ENCODE measurements at places on chromosomes 1 and 21.

GRCh38 chr1:33269621-33270020 lies 13.3 kb downstream of the ZNF362 start:
- DNase-seq, result no peak

- DNase-seq, result no peak
Measured at GRCh38 chr1:153882296-153882912, 40.4 kb downstream of the GATAD2B start.

- no peak for DNase-seq
Measured at GRCh38 chr21:37849506-37850102, 66.7 kb downstream of the KCNJ6 start.

DNA sequence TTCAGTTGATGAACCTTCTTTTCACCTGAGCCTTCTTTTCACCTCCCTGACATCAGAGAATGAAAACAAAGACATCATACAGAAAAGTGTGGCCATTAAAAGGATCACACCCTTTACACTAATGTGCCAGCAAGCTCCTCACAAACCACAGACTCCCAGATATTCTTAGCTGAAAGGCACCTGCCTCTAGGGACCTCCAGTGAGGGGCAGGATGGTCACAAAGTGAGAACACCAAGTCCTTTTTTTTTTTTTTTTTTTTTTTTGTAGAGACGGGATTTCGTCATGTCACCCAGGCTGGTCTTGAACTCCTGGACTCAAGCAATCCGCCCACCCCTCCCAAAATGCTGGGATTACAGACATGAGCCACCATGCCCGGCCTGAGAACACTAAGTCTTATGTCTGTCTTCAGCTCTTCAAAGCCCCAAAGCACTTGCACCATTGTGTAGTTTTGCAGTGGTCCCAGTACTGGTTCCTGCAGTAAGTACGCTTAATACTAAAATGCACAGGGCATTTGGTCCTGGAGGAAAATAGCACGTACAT lies 58.2 kb upstream of the LBR start:
- DNase-seq, result no peak

GRCh38 chr1:180094705-180095295 lies 59.9 kb upstream of the QSOX1 start:
- DNase-seq, result no peak

DNA sequence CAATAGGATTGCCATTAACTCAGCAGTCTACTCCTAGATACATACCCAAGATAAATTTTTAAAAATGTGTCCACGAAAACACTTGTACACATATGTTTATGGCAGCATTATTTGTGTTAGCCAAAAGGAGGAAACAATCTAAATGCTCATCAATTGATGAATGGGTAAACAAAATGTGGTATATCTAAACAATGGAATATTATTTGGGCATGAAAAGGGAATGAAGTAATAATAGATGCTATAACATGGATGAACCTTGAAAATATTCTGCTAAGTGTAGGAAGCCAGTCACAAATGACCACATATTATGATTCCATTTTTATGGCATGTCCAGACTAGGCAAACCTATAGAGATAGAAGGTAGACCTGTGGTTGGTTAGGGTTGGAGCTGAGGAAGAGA lies 34.3 kb downstream of the CFHR5 start:
- no peak for DNase-seq

DNA sequence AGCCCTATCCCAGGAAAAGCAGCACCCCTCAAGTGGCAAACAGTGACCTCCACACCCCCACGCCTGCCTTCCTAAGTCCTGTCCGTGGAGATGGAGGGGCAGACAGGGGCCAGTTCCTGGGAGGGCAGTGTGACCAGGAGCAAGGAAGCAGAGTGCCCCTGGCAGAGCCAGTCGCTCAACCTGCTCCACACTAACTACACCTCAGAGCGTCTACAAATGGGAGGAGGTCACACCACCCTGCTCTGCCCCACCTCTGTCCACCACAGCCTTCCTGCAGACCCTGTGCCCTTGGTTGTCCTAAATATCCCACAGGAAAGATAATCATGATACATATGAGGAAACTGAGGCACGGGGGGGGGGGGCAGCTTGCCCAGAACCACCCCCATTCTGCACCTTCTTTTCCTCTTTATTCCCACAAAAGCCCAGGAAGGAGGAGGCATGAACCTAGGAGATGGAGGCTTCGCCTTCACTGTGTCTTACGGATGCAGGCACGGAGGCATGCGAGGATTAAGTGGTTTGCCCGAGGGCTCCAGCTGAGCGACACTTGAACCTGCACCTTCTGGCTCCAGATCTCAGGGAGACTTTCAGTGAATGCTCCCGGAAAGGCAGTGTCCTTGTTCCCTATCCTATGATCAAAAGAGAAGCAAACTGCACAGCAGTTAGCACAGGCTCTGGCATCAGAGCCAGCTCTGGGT lies 42.7 kb upstream of the SELENON start:
- no peak for DNase-seq

DNA sequence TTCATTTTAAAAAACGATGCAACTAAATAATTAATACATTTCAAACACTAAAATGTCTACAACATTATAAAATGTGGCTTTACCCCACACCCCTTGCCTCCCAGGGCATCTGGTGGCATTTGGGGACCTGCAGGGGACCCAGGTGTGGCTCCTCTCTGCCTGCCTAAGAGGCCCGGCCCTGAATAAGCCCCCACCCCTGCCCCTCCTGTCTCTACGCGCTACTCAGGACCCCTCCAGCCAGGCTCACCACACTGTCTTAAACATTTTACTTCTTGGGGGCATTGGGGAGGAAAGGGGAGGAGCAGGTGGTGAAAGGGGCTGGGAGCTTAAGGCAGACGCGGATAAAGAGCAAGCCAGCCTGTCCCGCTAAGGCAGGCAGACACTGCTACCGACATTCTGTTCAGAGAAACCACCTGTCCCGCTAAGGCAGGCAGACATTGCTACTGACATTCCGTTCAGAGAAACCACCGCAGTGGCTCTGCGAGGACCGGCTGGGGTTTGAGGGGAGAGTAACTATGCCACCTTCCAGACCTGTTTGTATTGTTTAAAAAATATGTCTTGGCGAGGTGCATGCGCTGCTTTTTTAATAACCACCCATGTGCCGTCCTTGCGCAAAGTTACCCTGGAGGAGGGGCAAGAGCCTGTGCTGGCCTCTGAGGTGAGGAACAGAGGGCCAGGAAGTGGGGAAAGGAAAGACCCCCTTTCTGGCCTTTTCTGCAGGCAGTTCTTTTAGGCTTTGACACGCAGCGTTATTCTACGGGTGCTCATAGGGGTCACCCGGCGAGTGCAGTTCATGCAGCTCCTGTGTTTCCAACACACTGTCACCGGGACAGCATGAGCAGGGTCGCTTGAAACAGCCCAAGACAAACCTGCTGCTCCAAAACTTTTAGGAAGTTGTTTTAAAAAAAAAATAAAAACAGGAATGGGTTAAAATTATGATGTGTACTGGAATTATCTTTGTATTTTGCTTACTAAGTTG lies 51.3 kb upstream of the RIPK4 start:
- no peak for DNase-seq

- DNase-seq, result peak; percentile 58
Measured at GRCh38 chr1:234722904-234723720, 113.1 kb upstream of the IRF2BP2 start.

DNA sequence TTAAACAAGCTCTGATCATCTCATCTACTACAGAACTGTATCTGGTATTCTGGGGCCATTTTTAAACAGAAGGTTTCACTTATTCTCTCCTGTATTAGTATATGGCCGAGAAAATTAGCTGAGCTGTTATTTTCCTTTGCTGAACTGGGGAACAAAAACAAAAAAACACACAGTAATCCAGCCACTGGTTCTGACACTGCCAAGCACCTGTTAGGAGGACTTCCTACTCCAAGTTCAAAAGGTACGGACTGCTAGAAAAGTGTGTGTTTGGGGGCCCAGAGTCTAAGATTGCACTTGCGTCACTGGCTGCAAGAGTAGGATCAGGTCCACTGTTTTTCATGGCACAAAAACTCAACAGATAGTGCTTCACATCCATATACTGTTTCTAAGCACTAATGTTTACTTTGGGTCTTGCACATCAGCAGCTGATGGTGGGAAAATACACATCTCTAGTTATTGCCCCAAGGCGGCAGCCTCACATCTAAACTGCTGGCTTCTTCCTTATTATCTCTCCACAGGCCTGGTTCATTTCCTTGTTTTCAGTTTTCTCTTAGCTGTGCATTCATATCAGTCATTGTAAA lies 226.1 kb downstream of the FGGY start:
- DNase-seq, result no peak

DNA sequence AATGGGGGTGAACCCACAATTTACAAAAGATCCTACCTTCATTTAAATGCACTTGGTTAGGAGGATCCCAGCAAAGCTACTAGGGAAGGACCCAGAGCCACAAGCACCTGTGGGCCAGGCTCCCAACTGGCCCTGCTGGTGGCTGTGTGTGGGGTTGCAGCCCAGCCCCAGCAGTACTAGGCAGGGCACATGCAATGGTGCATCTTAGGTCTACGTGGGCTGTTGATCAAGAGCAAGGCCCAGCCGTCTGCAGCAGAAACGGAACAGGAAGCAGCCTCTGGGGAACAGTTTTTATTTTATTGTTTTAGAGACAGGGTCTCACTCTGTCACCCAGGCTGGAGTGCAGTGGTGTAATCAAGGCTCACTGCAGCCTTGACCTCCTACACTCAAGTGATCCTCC lies 134.1 kb upstream of the RAB4A start:
- no peak for DNase-seq

DNA sequence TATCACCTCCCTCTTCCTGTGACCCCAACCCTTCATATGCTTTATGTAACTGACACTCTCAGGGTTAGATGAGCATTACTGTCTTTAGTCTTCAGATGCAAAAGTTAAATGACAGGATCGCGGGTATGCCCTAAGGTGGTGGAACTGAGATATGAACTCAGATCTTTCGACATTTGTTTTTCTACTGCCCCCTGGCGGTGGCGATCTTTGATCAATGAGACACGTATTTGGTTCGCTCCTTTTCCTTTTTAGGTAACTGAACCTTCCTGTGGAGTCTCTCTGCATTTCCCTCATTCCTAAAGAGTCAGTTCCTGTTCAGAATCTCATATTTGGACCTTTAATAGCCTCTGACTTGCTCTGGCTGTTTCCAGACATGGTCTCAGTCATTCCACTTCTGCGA lies 47.8 kb upstream of the ZP4 start:
- DNase-seq, result no peak

DNA sequence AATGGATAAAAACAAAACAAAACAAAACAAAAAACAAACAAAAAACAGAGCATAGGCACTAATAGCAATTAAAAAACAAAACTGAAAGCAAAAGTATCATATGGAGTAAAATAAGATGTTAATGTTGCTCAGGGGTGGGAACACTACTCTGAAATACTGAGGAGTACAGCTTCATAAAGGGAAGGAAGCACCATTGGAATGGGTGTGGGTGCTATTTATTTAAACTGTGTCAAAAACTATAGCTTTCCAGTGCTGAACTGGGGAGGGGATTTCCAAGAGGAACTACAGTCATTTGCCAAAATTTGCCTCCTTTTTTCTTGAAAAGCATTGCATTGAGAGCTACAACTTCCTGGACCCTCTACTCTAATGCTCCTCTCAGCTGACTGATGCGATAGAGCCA lies 40.0 kb downstream of the SPTA1 start:
- DNase-seq, result no peak

DNA sequence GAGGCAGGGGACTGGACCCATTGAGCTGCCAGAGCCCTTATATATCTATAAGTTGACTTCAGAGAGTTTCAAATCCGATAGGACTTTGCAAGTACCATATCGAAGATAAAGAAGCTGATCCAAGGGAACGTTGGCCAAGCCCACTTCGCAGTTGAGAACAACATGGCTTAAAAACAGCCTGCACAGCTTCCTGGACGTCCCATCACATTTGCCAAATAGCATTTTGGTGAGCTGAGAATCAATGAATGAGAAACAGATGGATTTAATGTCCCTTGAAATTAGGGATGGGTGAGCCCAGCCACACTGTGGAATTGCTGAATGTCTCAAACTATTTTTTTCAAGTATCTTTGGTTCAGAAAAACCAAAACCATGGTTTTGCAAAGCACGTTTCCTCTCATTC lies 64.8 kb downstream of the KCNJ15 start:
- no peak for DNase-seq

DNA sequence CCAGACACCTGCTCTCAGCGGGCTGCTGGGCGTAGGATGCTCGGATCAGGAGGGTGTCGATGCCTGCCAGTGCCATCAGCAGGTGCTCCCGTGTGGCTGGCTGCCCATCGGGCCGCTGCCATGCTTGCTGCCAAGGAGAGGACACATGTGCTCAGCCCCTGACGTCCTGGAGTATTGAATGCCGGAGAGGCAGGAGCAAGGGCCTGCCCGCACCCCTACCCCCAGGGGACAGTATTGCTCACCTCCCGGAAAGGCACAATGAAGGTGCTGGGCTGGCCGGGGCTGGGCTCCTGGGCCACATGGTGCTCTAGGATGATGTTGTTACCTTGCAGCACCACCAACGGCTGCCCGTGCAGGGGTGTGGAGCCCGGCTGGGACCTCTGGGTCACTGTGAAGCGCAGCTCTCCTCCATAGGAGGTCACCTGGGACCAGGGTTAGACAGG lies 61.5 kb downstream of the HSPG2 start:
- peak; percentile 48 for DNase-seq

DNA sequence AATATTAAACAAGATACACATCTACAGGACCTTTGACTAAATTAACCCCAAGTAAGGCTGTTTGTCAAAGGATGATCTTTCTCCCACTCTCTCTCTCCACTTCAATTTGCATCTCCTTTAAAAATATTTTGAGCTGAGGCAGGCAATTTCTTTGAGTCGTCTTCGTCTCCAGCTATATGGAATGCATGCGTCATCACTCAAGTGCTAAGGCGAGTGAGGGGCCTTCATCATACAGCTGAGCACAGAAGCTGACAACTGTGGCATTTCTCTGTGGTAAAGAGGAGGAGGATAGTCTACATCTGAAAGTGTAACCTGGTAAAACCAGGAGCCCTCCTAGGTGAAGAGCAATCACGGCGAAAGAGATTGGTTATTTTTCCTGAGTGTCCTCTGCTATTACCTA lies 7.6 kb downstream of the EPHX4 start:
- DNase-seq, result no peak

DNA sequence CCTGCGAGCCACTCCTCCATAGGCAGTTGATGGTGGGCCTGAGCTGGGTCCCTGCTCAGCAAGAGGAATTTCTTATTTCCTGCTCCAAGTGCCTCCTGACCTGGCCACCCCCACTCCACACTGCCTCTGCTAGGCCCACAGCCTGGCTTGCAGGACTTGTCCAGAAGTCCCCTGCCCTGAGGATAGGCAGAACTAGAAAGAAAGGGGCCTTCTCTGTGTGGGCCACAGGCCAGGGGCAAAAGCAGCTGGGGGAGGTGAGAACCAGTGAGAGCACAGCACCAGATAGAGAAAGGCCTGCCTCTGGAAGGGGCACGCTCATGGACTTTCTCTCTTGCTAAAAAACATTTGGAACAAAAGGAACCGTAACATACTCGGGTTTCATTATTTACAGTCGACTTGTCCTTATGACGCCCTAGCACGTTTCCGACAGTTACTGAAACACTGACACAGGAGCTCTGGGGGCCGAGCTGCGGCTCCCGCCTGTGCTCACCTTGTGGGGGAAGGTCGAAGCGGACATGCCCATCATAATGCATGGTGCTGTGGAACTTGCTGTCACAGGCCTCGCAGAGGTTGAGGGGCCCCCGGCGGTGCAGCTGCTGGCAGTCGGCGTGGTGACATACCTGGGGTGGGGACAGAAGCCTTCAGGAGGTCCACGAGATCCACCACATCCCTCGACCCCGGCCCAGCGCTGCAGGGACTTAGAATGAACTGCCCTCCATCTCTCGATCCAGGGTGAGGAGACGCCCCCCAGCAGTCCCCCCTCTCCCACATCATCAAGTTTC lies 11.3 kb upstream of the TNFRSF25 start:
- no peak for DNase-seq

GRCh38 chr1:118918940-118919259 lies 69.2 kb downstream of the TBX15 start:
- DNase-seq, result no peak

GRCh38 chr1:77850082-77850481 lies 38.3 kb upstream of the NEXN start:
- DNase-seq, result no peak
